ENCODE measurements at places on chromosomes 3 and 15. TPM values are rescaled to one million over a fixed set of nuclear protein-coding genes. Genes with fewer than 3 reads are reported as not detected.

DNA sequence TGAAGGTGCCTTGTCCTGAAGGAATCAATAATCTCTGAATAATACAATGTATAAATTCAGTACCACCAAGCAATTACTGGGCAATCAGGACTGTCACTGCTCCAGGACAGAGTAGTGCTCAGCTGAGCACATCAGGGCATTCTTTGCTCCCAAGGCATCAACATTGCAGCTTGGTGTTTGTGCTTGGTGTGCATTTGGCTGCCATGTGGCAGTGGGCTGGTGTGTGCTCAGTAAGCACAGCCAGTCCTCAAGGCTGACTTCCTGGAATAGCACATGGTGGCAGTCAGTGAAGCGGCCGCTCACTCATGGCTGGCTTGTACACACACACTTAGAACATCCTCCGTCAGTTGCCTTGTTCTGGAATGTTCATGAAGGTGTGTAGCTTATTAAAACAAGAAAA is 217.0 kb downstream of the EPHB1 start:
- no peak for DNase-seq

DNA sequence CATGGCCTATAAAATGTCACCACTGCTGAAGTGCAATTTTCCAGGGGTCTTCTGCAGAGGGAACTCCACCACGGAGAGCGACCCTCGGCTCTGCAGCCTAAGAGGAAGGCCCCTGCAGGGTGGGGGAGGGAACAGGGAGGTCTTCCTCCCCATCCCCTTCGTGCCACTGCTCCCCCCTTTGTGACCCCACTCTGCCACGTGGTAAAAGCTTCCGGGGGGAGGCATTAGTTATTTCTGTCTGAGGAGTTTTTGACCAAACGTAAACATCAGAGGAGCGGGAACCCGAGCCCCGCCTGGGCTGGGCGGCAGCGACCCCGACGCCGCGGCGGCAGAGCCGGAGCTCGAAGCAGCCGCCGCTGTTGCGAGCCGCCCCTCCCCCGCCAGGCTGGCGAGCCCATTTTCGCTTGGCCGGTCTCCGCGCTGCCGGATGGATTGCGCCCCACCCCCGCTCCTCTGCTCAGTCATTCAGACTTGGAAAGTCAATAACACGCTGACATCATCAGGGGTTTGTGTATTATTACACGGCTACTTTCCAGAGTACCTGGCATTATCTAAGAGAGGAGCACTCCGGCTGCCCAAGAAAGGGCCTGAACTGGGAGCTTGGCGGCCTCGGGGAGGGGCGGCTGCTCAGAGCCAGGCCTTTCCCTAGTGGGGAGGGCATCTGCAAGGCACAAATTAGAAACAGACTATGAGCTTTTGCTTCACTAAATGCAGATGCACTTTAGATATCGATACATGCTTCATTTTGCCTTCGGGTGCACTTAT is 162.5 kb upstream of the TBL1XR1 start:
- peak; percentile 99 for DNase-seq

Gene CLDN11
- total RNA-seq, result 2.7 TPM

DNA sequence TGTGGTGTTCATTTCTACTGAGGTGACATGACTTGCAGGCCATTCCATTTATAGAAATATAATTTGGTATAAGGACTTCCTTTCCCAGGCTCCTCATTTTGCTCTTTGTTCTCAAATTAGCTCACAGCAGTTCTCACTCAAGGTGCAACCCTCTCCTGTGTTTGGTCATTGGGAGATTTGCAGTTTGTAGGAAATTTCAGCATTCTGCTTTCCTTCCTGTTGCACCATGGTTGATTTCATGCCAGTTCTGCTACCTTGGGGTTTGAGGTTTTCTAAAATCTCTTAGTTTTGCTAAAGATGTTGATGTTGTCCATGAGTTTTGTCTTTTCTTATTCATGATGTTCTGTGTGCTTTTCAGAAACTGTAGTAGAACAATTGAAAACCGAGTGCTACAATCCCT is 65.7 kb upstream of the PROK2 start:
- no peak for DNase-seq

Gene CDC25A
- total RNA-seq, result 0.72 TPM

DNA sequence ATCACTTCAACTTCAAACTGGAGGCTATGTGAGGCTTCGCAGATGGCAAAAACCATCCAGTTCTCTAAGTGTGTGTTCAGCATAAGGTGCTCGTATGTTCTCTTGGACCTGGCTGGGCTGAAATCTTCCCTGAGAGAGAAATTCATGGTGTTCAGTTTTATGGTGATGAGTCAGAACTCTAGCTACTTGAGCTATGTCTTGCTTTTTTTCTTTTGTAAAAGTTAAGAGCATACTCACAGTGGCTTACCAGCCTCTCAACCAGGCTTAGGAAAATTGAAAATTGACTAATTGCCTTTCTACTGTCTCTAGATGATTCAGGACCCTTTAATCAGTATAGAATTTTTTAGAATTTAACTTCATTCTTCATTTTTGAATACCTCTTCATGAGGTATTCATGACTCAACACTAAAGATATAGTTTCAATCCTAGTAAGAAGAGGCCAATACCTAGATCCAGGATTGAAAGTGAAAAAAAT is 617.5 kb downstream of the TBL1XR1 start:
- DNase-seq, result no peak

DNA sequence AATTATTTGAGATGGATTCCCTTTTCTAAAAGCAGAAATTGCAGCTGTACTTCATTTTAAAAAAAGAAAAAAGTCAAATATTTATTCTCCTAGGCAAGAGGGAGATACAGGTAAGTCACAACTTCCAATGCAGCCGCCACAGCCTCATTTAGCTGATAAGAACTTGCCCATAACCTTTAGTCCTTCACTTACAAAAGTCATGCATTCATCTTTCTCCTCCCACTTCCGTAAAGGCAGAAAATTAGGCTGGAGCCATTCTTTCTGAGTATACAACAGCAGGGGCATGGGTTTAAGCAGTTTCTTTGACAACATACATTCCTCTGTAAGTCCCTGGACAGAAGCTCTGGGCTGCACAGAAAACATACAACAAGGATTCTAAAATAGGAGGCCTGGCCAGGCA is 4.3 kb downstream of the SUCLG2 start:
- DNase-seq, result no peak

Gene DNAJA4
- total RNA-seq, result 56.9 TPM

- DNase-seq, result no peak
These were observed 124.3 kb downstream of the TIGIT start for GRCh38 chr3:114418107-114418506.

Gene TF
- 5.4 TPM for total RNA-seq
